Hematopoietic multipotent progenitor cell treated with erythropoietin and hydrocortisone succinate and interleukin-3 and kit ligand, for 4 days (in vitro differentiated cells): ENCODE measurements at places on chromosomes 7 and 10.

DNA sequence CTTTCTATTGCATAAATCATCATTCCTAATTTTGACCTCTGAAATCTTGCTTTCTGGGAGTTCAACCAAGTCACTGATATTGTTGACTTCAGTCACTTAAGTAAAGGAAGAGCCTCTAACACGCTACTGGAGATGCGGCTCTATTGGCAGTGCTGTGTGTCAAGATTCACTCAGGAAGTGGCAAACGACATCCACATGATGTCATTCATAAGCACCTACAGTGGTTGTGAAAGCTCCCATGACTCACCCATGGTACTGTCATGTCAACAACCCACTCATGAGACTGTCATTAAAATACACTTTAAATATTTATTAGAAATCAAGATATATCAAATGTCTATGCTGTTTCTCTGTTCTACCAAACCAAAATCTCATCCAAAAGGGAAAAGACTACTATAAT is 52.5 kb upstream of the LHFPL3 start:
- no peak for DNase-seq

DNA sequence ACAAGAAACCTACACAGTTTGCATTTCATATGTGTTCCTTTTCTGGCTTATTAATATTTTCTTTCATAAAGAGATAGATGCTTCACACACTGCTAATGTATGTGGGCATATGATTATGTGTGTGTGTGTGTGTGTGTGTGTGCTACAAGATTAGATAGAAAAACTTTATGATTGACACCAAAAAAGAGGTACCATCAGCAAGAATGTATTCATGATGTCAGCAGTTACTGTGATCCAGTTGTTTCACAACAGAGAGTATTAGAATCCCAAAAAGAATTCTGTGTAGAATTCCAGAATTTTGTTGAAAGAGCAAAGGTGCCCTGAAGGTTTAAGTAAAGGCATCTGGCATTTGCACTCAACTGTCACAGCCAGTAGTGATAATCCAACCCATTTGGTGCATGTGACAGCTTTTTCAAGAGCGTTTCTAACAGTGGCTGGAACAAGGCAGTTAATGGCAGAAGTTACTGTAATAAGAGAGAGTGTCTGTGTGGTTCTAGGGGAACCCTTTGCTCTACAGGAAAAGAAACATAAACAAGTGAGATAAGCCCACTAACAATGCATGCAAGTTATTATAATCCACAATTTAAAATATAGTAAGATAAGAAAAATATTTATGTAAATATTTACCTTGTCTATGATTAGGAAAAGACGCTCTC is 16.6 kb downstream of the RELN start:
- DNase-seq: no peak

GRCh38 chr10:33897291-33897752 is 562.9 kb upstream of the NRP1 start:
- DNase-seq: no peak

GRCh38 chr7:14859267-14859666 is 43.3 kb downstream of the DGKB start:
- no peak for DNase-seq

DNA sequence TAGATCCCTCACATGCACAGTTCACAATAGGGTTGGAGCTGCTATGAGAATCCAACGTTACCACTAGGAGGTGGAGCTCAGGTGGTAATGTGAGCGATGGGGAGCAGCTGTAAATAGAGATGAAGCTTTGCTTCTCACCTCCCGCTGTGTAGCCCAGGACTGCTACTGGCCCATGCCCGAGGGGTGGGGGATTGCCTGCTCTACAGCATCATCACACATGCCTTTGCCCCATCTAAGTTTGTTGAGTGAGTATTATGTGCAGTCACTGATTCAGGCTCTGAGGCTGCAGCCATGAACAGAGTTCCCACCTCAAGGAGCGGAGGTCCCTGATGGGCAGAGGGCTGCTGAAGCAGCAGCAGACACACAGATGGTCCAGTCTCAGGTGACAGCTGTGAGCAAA is 94.1 kb downstream of the CHST15 start:
- no peak for DNase-seq

- peak; percentile 34 for DNase-seq
These were observed 101.0 kb downstream of the HERPUD2 start for GRCh38 chr7:35593899-35594298.

DNA sequence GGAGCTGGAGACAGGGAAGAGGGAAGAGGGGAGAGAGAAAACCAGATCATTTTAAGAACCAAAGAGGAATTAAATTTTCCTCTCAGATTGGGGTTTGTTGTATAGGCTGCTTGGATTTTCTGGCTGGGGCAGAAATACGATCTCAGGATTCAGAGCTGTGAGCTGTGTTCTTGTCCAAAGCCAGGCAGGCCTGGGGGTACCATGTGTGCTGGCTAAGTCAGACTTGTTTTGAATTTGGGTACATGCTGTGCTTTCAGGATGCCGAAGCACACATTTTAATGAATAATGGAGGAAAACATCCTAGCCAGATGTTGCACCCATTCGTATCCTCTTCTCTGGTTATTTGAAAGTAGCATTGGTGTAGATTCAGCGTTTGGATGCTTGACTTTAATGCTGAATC is 170.3 kb upstream of the PODXL start:
- DNase-seq: no peak
